ENCODE measurements at places on chromosomes 2 and 18.

GRCh38 chr2:101478181-101479001, 3.5 kb upstream of the RFX8 start:
- DNase-seq, result no peak

DNA sequence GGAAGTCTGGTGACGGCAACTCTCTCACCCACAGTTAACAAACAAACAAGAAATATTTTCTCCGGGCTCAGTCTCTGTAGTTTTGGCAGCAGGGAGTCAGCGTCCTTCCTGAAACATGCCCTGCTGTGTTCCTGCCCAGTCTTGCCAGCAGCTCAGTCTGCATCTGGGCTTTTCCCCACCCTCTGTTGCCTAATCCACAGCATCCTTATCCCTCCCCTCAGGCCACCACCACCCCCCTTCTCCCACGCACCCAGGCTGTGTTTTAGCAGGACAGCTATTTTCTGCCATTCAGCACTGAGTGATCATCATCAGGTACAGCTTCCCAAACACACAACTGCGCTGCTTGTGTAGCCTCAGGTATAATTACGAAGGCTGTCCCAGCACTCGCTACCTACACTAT, 168.2 kb downstream of the DPP10 start:
- no peak for DNase-seq

- no peak for DNase-seq
Observed at GRCh38 chr18:9741793-9742523, 33.9 kb downstream of the RAB31 start.

GRCh38 chr2:204370172-204370718, 175.0 kb upstream of the PARD3B start:
- DNase-seq, result no peak

GRCh38 chr2:226782092-226782713, 17.4 kb downstream of the IRS1 start:
- DNase-seq, result no peak

- DNase-seq, result no peak
Observed at GRCh38 chr2:33411765-33412164, 64.7 kb upstream of the RASGRP3 start.

GRCh38 chr18:78305789-78306188, 673.8 kb upstream of the SALL3 start:
- DNase-seq, result no peak
